ENCODE measurements at places on chromosomes 12 and 14.

DNA sequence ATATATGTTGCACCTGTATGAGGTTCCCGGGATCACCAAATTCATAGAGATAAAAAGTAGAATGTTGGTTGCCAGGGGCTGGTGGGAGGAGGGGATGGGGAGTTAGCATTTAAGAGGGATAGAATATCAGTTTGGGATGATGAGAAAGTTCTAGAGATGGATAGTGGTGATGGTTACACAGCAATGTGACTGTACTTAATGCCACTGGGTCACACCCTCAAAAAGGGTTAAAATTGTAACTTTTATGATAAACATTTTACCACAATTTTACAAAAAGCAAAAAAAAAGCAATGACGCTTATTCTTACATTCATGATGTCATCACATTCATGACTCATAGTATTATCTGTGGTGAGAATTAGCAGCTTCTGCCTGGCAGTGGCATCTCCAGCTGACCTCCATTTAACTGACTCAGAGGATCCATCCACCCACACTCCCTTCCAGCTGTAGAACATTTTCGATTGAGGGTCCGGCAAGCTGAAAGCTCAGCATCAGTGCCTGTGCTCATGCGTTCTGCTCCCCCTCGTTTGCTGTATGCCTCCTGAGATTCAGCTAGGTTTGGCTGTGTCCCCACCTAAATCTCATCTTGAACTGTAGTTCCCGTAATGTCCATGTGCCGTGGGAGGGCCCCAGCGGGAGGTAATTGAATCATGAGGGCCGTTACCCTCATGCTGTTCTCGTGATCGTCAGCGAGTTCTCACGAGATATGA lies 64.8 kb upstream of the TMEM260 start:
- DNase-seq, result peak; percentile 8

GRCh38 chr12:71671816-71672215 lies 7.7 kb downstream of the THAP2 start:
- DNase-seq, result no peak

DNA sequence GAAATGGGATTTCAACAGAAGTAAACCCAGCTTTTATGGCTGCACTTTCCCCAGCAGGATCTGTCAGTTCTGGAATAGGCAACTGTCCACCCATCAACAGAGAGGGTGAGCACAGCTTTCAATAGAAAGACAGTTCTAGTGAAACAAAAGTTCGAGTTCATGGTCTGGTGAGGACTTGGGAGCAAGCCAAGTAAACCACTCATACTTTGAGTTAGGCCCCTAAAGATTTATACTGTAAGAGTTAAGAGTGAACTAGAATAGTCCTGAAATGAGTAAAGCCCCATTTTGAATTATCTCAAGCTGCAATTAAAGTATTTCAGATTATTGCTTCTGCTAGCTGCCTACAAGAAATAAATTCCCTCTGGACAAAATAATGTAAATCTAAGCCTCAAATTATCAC lies 82.6 kb downstream of the METTL25 start:
- no peak for DNase-seq

- DNase-seq, result peak; percentile 89
Measured at GRCh38 chr14:21092273-21093011, 6.0 kb downstream of the ZNF219 start.

DNA sequence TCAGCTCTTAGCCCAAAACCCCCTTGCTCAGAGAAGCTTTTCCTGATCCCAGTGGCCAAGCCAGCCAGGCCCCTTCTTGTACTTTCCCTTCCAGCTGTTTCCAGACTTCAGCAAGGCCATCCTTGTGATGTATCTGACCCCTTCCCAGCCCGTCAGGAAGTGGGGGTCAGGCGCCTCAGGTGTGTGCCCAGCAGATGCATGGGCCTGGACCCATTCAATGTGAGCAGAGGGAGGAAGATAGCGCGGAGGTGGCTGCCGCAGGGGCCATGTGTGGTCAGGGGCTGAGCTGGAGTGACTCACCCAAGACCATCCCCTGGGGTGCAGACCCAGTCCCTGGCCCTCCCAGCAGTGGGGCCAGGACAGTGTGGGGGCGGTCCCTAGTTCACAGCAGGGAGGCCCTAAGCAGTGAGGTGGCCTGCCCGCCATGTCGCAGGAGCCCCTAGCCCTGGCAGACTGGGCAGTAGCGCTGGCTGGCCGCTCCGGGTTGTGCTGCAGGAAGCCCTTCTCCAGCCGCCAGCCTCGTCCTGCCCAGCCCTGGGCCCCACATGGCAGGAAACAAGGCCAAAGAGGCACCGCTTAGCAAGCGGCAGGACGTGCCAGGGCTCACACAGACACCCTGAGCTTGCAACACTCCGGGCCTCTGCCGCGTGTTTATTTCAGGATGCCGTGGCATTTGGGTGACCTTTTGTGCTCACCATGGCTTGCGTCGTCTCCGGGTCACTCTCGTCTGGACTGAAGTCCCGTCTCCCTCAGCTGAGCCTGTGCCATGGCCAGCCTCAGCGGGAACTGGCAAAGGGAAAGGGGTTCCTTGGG lies 12.0 kb downstream of the ADSS1 start:
- no peak for DNase-seq
